ENCODE measurements at places on chromosomes 3 and 15. TPM values are rescaled to one million over a fixed set of nuclear protein-coding genes. Genes with fewer than 3 reads are reported as not detected.

Gene SLC24A5
- not detected for total RNA-seq

Gene GALNT15
- 2.1 TPM for total RNA-seq

Gene MUC20
- not detected for total RNA-seq

Gene UACA
- total RNA-seq, result 43.0 TPM

Gene ANKRD34C
- total RNA-seq, result not detected

Gene PSMD6
- total RNA-seq, result 85.1 TPM

Gene LRTM1
- not detected for total RNA-seq

Gene SGO1
- total RNA-seq, result 21.0 TPM

Gene SATB1
- 0.89 TPM for total RNA-seq

Gene PTPRG
- total RNA-seq, result 15.9 TPM

Gene MAGI1
- 2.8 TPM for total RNA-seq

Gene RAB43
- 21.1 TPM for total RNA-seq

Gene EEFSEC
- total RNA-seq, result 13.8 TPM

Gene LOXL1
- 189 TPM for total RNA-seq

Gene KLHDC8B
- 5.0 TPM for total RNA-seq

Gene WDR6
- 27.0 TPM for total RNA-seq

Gene SLC27A2
- 43.0 TPM for total RNA-seq

Gene IL12A
- 0.25 TPM for total RNA-seq

Gene FBXL2
- 3.8 TPM for total RNA-seq

Gene SKOR1
- total RNA-seq, result 0.12 TPM

Gene SLC2A2
- total RNA-seq, result 0.12 TPM

Gene LCMT2
- total RNA-seq, result 4.7 TPM

Gene RBP2
- not detected for total RNA-seq

Gene NECTIN3
- 76.6 TPM for total RNA-seq

Gene BLM
- total RNA-seq, result 7.7 TPM

Gene TGM4
- total RNA-seq, result not detected

Gene RETNLB
- total RNA-seq, result not detected

All from M059J (cell line).